NCI-H2227 treated with DMSO at 0.1 percent for 48 hours (cell line): ENCODE measurements at places on chromosomes 7 and 10.

- no peak for DNase-seq
Observed at GRCh38 chr7:50221028-50221427, 83.5 kb upstream of the IKZF1 start.

DNA sequence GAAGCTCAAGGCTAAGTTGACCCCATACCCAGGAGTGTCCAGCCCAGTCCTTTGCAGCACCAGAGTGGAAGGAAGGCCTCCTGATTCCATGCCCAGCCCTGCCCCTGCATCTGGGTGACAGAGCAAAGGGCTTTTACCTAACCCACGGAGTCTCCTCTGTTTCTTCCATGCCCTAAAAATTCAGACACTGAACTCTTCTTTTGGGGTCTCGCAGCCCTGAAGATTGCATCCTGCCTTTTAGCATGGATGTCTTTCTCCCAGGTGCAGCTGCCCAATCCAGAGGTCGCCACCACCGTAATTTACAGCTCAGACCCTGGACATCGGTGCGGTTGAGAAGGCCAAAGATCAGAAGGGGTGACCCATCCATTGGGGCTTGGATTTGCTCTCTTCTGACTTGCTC is 50.8 kb downstream of the CXCL12 start:
- no peak for DNase-seq

DNA sequence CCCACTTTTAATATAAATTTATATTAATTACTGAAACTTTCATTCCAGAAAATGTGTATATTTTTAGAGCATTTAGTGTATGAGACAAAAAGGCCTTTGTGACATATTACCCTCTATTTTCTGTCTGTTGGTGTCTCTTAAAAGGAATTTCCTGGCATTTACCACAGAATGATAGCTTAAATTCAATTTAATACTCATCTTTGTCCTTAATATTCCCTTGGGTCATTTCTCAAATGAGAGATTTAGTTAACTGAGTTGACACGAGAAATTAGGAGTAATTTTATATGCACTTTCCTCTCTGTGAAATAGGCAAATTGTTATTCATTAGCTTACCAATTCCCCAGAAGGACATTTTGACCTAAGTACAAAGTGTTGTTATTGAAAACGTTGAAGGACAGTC is 101.7 kb upstream of the CTTNBP2 start:
- DNase-seq = no peak

- no peak for DNase-seq
Observed at GRCh38 chr10:36669615-36670352, 455.6 kb upstream of the ANKRD30A start.

DNA sequence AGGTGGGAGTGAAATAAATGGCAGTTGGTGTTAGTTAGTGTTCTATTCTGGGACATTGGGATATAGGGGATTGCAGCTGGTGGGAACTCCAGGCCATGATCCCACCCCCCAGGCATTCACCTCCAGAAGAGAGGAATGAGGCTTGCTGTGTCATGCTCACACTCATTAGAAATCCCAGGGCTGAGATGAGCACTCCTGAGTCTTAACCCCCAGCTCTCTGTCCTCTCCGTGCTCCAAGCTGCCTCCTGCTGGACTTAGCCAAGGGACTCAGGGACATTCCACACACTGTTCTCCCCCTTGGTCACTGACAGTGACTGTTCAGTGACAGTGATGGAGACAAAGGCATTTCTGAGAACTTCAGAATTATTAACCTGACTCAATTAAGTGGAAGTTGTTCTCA is 21.5 kb downstream of the CYP26A1 start:
- no peak for DNase-seq
